ENCODE measurements at places on chromosomes 7 and 10. TPM values are rescaled to one million over a fixed set of nuclear protein-coding genes. Genes with fewer than 3 reads are reported as not detected.

Gene SLC13A1
- total RNA-seq: not detected

Gene HOXA4
- total RNA-seq: 2.1 TPM

Gene VWC2
- total RNA-seq: not detected

Gene GRID2IP
- total RNA-seq: 0.45 TPM

Gene LLCFC1
- not detected for total RNA-seq

Gene OPN4
- not detected for total RNA-seq

Gene SLIT1
- 0.28 TPM for total RNA-seq

Gene FGFR2
- 0.72 TPM for total RNA-seq

All from natural killer cell (primary cell).